ENCODE measurements at places on chromosomes 1 and 21.

- DNase-seq, result peak; percentile 29
Measured at GRCh38 chr1:165562571-165562970, 18.8 kb downstream of the LRRC52 start.

DNA sequence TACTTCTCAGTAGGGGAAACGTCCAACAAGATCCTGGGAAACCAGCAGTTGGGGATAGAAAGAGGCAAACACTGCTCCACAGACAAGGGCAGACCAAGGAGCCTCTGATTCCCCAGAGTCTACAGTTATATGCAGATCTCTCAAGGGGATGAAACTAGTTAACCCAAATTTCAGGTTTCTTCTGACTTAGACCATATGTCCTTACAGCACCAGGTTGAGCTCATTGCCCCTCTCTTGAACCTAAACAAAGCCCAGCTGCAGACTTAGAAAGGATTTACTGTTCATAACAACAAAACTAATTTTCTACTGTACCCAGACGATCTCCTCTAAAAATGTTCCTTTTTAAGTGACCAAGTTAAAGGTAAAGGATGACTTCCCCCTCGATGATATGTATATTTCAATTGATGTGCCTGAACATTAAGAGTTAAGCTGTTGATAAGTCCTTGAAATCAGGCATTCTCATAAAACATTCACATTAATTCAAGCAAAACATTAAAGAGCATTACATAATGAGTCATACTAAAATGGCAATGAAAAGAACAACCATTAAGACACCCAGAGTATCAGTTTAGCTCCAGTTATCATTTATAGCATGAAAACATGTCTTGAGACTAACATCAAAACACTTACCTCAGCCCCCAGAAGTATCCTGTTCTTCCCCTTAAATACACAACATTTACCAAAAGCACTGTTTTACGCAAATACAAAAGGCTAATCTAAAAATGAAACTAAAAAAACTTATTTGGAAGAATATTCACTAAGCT lies 24.1 kb downstream of the SMYD3 start:
- peak; percentile 23 for DNase-seq

GRCh38 chr1:16028237-16029002 lies 6.6 kb downstream of the CLCNKA start:
- DNase-seq, result no peak

DNA sequence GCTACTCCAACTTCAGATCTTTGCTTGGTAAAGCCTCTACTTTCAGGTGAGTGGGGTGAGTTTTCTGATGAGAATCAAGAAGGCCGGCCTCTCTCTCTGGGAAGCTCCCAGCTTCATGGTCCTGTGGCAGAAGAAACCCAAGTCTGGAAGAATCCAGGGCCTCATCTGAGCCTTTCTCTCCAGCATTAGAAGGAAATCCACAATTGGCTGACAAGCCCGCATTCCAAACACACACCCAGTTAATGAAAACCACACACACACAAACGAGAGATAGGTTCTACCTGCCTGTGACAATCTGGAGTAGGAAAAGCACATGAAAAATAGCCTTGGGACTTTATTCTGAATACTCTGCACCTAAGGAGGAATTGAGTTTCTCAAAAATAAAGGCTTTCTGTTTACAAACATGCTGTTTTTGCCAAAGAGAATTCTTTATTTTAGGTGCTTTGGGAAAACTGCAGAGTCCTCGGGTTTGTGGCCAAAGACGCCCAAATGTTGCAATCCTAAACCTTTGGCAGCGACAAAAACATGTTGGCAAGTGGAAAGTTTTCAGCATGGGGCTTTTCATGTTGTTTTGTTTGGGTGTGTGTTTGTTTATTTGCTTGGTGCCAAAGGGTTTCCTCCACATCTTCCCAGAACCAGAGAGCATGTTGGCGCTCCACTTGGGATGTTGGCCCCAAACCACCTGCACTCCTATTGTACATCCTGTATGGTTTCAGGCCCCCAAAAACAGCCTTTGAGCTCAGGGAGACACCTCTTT lies 216.2 kb downstream of the SETD4 start:
- no peak for DNase-seq

DNA sequence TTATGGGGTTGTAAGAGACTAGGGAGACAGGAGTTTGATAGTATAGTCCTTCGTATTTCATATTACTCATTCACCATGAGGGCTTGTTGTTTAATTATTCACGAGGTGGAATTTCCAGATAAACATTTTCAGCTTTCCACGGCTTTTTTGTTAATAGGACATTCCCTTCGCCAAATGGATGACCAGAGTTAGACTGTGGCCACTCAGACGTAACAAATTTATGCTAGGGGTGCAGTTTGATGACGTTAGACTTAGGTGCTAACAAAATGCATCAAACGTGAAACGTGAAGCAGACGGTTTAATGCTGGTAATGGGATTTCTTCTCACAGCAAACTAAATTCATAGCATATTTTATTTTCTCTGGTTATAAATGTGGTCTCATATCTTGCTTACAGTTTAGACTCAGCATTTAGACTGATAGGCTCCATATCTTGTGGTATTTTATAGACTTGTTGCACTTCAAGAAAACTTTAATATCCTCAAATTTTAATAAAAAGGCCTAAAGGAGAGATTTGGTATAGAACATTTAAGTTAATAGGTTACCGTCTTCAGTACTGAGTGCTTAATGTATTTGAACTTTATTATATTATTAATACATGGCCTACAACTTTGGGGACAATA lies 2.3 kb downstream of the DHX9 start:
- peak; percentile 14 for DNase-seq

DNA sequence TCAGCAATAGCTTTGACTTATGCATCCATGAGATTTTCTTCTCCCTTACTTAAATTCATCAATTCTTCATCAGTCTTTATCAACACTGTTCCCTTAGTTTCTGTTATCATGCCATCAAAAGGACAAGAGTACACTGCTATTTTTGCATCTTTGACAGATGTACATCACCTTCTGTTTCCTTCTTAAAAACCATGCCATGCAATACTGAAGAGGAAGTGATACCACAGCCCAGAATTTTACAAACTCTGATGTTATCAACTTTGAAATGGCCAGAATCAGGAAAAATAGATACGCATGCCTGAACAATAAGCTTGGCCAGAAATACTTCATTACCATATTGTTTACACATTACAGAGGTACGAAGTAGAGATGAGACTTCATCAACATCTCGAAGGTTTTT lies 21.1 kb downstream of the FMO5 start:
- no peak for DNase-seq

- no peak for DNase-seq
Measured at GRCh38 chr1:7116001-7116400, 330.7 kb downstream of the CAMTA1 start.

DNA sequence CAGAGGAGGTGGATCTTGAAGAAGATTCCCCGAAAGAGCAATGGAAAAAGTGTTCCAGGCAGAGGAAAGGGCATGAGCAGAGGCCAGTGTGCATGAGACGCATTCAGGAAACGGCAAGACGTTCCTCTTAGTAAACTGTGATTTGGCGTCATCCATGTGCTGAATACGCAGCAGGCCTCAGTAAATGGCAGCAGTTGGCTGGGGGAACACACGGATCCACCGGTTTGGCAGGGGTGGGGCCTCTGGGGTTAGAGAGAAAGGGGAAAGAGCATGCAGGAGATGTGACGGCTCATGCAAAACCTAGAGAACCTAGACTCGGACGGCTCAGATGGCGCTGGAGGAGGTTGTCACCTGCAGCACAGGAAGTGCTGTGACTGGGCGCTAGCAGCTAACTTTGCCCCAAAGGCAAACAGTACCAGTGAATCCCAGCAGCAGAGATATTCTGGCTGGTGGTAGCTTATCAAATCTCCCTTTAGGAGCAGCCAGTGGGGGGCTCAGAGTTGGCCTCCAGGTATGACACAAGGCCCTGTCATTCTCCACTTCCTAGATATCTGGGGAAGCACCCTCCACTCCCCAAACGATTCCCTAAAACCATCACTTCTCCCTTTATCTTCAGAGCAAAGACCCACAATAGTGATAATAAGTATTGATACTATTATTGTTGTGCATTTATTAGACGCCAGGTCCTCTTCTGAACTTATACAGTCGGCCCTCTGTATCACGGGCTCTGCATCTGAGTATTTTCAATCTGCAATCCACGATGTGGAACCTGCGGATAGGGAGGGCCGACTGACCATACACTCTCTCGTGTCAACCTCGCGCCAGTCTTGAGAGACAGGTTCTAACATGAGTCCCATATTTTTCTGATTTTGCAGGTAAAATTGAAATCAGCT lies 7.6 kb downstream of the LAPTM5 start:
- DNase-seq, result no peak

- DNase-seq, result no peak
Measured at GRCh38 chr21:25834381-25834780, 99.6 kb downstream of the GABPA start.

DNA sequence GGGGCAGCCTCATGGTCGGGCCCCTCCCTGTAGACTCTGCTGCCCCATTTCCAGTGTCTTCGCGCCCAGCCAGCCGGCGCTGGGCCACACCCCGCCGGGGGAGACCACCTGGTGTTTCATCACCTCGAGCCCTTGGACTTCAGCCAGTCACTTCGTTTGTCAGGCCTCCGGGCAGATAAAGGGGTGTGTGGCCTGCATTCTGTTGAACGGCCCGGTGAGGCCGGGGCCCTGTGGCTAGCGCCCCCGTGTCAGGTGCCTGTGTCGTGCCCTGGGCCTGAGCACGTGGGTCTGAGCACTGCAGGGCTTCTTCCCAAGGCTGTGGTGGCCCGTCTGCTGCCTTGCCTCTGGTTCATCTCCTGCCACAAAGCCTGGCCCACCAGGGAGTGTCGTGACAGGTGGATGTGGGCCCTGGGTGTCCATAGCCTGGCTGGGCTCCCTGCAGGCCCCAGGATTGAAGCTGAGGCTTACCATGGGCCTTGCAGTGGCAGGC lies 65.2 kb upstream of the DIP2A start:
- no peak for DNase-seq

DNA sequence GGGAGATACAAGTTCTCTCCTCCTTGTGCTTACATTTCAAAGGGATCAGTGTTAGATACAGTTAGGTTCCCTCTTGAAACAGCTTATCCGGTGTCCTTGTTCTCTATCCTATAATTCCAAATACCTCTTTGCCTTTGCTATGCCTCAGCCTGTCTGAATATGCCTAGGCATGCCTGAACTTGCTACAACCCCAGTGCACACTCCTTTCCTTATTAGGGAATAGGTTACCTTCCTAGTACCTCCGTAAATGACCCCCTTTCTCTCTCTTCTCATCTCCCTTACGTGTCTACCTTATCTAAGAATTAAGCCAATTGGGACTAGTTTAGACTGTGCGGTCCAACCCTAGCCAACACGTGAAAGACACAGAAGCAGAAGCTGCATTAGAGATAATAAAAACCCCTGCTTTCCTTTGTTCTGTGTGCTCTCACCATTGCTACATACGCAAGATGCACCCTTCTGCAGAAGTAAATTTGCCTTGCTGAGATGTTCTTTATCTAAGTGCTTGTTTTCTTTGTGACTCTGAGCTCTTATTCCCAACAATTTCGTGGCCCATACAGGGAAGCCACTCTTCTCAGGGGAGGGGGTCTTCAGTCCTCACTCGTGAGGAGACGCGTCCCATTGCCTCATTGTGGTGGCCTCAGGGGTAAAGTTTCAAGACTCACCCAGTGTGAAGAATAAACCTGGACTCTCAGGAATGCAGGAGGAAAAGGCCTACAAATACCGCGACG lies 802.1 kb downstream of the PLA2G4A start:
- DNase-seq, result no peak

DNA sequence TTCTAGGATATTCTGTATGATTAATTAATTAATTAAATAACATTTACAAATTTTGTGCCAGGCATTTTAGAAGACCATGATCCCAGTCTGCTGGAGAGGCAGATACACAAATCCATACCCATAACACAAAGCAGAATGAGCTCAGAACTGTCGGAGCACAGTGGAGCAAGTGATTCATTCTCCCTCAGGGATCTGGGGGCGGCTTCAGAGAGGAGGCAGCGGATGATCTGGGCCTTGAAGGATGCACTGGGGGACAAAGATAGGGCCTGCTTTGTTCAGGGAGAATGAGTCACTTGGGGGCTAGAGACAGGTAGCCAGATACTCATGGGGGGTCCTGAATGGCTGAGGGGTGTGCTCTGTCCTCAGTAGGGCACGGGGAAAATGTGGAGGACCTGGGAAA lies 50.9 kb upstream of the TRABD2B start:
- no peak for DNase-seq

DNA sequence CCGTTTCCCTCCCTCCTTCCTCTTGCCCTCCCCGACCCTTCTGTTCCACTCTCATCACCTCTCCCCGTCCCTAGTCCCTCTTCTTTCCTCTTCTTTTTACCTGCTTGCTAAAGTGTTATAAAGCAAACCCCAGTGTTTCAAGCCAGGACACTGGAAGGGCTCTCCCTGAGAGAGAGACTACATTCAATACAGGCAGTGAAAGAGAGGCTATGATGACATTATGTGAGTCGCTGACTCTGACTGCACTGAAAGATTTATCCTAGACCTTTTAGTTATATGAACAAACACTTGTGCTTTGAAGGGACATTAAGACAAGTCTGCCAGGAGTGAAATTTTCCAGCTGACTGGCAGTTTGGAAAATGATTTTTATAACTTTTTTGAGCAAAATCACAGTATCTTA lies 155.7 kb downstream of the S1PR1 start:
- no peak for DNase-seq

DNA sequence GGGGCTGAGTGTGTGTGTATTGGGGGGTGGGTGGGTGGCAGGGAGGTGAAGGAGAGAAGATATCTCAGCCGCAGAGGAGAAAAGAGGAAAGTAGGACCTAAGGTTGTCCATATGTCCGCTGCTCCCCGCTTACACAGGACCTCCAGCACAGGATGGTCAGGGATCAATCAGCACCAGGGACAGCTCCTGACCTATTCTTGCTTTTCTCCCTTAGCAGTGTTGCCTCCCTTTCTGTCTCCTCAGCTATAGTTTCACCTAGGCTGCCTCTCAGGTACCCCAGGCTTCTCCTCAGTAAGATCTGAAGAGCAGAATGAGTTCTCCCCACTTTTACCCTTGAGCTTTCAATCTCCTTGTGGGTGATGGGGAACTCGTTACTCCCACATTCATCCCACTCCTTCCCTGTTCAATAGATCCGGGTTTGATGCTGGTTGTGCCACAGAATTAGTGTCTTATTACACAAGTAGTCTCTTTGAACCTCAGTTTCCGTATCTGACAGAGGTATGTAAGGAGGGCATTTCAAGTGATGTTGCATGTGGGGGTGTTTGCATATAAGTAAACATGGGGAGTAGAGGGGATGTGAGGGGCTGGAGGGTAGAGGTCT lies 1.4 kb upstream of the DPH2 start:
- DNase-seq, result no peak

GRCh38 chr1:75237316-75237715 lies 103.1 kb downstream of the LHX8 start:
- DNase-seq, result no peak

DNA sequence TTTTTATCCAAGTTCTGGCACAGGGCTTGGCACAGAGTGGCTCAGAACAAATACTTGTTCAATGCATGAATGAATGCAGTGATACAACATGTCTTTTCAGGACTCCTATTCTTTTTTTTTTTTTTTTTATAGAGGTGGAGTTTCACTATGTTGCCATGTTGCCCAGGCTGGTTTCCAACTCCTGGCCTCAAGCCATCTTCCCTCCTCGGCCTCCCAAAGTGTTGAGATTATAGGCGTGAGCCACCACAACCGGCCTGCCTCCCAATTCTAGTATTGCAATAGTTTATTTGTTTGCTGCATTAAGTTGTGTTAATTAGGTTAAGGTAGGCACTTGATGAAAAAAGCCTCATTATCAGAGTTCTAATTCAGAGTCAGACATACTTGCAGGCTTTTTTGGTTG lies 17.9 kb downstream of the UBE4B start:
- no peak for DNase-seq

- peak; percentile 91 for DNase-seq
Measured at GRCh38 chr1:201748335-201748734, 80.6 kb upstream of the IPO9 start.

Data from HCEC 1CT (cell line).